ENCODE measurements at places on chromosomes 1 and 21.

GRCh38 chr1:30534551-30534940 lies 188.8 kb downstream of the MATN1 start:
- no peak for DNase-seq

GRCh38 chr1:44723496-44724295 lies 7.3 kb downstream of the RNU5D-1 start:
- DNase-seq = no peak

DNA sequence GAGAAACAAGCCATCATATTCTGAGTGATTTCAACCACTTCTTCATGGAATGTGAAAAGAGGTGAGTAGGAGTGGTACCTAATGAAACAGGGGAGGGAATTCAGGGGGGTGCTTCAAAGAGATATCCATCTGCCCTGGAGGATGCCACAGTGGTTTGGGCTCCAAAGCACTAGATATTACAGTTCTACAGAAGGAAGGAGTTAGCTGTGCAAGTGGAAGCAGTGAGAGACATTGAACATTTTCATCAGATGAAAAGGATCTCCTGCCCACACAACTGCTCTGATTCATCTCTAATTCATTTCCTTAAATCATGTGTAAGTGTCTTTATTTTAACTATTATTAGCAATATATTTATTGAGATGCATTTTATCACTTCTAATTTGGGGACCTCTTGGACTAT lies 2.8 kb upstream of the RGS5 start:
- no peak for DNase-seq

DNA sequence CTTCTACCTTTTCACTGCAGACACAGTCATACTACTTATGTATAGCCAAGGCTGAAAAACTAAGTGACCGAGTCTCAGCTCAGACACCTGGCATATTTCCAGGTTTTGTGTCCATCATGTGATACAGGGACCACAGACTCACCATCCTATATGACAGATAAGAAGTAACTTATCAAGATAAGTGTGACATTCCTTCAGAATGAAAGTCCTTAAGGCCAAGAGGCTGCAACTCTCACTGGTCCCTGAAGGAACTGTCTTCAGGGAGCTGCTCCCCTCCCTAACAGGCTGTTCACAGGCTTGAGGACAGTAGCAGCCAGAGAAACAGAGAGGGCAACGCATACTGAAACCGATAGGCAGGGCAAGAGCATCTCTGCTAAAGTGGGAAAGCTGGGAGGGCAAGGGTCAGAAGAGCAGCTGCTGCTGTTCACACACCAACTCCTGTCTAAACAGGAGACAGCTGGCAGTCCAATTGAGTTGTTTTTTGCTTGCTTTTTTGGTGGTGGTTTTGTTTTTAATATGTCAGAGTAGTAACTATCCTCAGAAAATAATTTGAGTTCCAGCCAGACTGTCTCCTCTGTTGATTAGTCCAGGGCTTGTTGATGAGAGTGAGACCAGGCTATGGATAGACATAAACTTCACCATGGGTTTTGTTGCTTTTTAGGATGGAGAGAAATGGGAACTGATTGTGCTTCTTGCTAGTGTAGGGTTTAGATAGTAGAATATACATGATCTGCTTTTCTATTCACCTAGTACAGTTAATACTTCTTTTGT lies 67.7 kb downstream of the MACF1 start:
- no peak for DNase-seq

- DNase-seq = no peak
These were observed 18.7 kb downstream of the ZSWIM5 start for GRCh38 chr1:45187725-45188124.

DNA sequence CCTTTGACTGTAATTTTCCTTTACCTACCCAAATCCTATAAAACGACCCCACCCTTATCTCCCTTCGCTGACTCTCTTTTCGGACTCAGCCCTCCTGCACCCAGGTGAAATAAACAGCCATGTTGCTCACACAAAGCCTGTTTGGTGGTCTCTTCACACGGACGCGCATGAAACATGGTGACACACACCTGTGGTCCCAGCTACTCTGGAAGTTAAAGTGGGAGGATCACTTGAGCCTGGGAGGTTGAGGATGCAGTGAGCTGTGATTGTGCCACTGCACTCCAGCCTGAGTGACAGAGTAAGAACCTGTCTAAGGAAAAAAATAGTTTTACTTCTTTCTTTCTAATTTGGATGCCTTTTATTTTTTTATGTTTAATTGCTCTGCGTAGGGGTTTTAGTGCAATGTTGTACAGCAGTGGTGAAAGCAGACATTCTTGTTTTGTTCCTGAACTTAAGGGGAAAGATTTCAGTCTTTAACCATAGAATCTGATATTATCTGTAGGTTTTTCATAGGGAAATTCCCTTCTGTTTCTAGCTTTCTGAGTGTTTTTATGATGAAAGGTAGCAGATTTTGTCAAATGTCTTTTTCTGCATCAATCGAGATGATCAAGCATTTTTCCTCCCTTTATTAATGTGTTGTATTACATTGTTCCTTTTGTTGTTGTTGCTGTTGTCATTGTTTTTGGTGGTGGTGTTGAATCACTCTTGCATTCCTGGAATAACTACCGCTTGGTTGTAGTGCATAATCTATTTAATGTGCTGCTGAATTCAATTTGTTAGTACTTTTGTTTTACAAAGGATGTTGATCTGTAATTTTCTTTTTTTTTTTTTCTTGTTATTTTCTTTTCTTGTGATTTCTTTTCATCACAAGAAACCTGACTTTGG lies 497.4 kb downstream of the DISC1 start:
- no peak for DNase-seq

- DNase-seq = peak; percentile 42
These were observed 69.7 kb upstream of the USP24 start for GRCh38 chr1:55284856-55285255.

GRCh38 chr1:194809665-194810064 lies 1623.3 kb upstream of the B3GALT2 start:
- DNase-seq = no peak

Measured in lower leg skin (tissue), 4 donors.